ENCODE measurements at places on chromosomes 7 and 10. TPM values are rescaled to one million over a fixed set of nuclear protein-coding genes. Genes with fewer than 3 reads are reported as not detected.

The CDHR3 gene
- 1.1 TPM for total RNA-seq

The PKD2L1 gene
- total RNA-seq: not detected

The ANKRD30A gene
- total RNA-seq: not detected

The ZNRF2 gene
- total RNA-seq: 7.9 TPM

The TRIM73 gene
- 0.89 TPM for total RNA-seq

The VAX1 gene
- not detected for total RNA-seq

The FOXI2 gene
- not detected for total RNA-seq

The TMEM229A gene
- not detected for total RNA-seq

The PAX4 gene
- not detected for total RNA-seq
